Activated CD4-positive, alpha-beta T cell treated with anti-CD3 and anti-CD28 coated beads, Interleukin-2, amount 10 ng/mL, durations not matched to agents 7 days and 5 days (primary cell): ENCODE measurements at places on chromosomes 12 and 14. TPM values are rescaled to one million over a fixed set of nuclear protein-coding genes. Genes with fewer than 3 reads are reported as not detected.

Gene GARIN6
- not detected for total RNA-seq

Gene MGP
- total RNA-seq = 0.20 TPM

- no peak for DNase-seq
Observed at GRCh38 chr12:124576061-124576650, 8.7 kb upstream of the NCOR2 start.

DNA sequence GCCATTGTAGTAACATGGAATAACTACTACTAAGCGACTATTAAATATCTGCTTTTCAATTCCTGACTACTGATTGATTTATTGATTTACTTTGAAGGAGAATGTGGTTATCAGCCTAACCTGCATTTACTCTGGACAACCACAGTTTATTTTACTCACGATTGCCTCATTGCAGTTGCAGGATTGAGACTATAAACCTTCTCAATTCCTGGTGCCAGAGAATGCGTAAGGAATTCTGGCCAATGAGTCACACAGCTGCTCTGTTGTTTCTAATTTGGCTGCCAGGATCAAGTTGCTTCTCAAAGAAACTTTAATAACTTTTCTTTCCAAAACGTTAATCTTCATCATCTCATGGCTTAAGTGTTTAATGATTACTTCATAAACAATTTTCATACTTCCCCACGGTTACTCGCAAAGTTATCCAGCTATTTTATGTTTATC, 13.1 kb upstream of the TMTC1 start:
- no peak for DNase-seq

DNA sequence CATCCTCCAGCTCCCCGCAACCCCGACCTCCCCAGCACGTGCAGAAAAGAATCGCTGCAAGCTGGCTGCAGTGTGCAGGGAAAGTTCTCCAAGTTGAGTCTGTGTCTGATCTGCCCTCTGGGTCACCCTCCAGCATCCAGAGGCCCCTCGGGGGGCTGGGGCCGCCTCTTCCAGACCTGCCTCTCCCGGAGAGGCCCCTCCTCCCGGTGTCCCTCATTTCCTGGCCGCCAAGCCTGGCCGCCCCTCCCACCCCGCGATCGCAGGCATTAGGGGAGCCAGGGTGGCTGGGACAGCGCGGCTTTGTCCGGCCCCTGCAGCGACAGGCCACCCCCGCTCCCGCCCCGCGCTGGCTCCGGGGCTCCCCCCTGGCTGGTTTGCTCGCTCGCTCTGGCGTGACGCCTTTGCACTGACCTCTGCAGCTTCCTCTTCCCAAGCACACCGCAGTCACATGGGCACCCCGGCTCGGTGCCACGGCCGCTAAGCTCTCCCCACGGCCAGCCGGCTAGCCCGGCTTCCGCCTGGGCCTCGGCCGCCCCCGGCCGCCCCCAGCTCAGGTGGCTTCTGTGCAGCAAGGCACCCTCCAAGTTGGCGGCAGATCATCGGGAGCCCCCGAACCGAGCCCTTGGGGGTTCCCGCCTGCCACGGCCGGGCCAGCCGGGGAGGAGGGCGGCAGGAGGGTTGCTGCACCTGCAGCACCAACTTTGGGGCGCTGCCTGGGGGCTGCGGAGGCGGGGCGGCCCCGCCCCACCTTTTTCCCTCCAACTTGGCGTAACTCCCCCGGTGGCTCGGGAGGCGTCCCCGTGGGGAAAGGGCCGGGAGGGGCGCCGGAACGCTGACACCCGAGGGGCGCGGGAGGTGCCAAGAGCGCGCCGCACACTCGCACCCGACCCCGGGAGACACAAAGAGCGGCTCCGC, 43.7 kb downstream of the KDM2B start:
- DNase-seq = peak; percentile 43

DNA sequence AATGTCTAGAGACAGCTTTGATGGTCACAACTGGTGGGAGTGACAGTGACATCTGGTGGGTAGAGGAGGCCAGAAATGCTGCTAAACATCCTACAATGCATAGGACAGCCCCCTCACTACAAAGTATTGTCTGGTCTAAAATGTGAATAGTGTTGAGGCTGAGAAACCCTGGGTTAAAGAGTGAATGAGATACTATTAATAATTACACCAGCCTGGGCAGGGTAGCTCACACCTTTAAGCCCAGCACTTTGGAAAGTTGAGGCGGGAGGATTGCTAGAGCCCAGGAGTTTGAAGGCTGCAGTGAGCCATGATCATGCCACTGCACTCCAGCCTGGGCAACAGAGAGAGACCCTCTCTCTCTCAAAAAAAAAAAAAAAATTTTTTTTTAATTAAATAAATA, 11.1 kb downstream of the SVOP start:
- no peak for DNase-seq
